ENCODE measurements at places on chromosomes 4 and X. TPM values are rescaled to one million over a fixed set of nuclear protein-coding genes. Genes with fewer than 3 reads are reported as not detected.
A peak's percentile ranks its signal among the peaks of the same experiment; 100 is the strongest.

DNA sequence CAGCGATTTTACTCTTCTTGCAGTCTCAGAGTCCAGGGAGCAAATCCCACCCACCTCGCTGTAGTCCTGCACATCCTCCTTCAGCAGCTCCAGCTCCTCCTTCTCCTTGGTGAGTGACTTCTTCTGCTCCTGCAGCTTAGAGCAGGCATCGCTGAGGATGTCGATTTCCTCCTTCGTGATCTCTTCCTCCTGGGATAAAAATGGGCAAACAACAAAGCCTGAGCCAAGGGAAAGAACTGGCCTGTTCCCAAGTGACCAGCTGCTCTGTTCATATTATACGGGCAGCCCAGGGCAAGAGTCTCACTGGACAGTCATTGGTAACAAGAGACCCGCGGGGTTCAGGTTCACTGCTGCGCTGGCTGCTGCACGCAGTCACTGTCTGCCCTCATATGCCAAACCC is 26.2 kb downstream of the FGFR3 start:
- peaks cover 6% of the 10 kb centered on the region for H3K36me3 ChIP-seq
- H3K27me3 ChIP-seq, result no peaks in the 10 kb centered on the region
- H3K27ac ChIP-seq, result no peak overlapping the region
- no peaks in the 10 kb centered on the region for H3K4me1 ChIP-seq
- DNase-seq, result peak; percentile 55

DNA sequence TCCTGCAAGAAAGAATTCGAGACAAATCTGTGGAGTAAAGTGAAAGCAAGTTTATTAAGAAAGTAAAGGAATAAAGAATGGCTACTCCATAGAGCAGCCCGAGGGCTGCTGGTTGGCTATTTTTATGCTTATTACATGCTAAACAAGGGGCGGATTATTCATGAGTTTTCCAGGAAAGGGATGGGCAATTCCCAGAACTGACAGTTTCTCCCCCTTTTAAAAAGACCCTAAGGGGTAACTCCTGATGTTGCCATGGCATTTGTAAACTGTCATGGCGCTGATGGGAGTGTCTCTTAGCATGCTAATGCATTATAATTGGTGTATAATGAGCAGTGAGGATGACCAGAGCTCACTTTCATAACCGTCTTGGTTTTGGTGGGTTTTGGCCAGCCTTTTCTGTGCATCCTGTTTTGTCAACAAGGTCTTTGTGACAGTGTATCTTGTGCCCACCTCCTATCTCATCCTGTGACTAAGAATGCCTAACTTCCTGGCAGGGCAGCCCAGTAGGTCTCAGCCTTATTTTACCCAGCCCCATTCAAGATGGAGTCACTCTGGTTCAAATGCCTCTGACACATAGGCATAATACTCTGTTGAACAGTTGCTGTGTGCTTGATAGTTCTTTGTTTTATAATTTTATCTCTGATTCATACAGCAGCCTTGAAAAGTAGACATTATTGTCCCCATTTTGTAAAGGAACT is 25.8 kb downstream of the GAB1 start:
- H3K27ac ChIP-seq, result no peak overlapping the region
- no peak overlapping the region for H3K4me3 ChIP-seq
- H3K4me1 ChIP-seq, result peaks cover 26% of the 10 kb centered on the region
- no peaks in the 10 kb centered on the region for H3K27me3 ChIP-seq
- H3K36me3 ChIP-seq, result no peaks in the 10 kb centered on the region
- DNase-seq, result no peak

DNA sequence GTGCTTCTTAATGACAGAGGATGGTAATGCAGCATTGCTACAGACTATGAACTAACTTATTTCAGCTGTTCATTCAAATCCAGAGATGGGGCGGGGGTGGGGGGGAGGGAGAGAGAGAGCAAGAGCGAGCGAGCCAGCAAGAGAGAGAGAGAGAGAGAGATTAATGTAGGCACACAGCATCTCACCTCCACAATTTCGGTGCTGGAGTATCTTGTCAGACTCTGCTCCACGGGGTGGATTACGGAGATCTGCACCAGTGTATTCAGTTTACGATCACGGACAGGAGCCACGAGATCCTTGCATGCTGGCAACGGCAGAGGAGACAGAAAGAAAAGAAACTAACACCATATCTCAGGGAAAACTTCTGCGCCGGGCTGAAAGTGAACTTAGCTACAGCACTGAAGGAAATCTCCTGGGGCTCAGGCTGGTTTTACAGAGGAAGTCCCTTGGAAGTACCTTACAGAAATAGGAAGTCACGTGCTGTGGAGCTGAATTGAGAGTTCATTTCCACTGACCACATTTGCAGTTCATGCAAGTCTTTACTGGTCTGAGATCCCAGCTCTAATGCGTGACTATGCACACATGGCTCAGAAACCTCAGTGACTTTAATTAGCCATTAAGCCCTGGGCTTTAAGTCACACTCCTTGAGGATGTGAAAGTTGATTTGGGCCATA is 440.9 kb downstream of the INPP4B start:
- H3K4me3 ChIP-seq, result peak overlapping the region; percentile 29
- peak; percentile 75 for DNase-seq

DNA sequence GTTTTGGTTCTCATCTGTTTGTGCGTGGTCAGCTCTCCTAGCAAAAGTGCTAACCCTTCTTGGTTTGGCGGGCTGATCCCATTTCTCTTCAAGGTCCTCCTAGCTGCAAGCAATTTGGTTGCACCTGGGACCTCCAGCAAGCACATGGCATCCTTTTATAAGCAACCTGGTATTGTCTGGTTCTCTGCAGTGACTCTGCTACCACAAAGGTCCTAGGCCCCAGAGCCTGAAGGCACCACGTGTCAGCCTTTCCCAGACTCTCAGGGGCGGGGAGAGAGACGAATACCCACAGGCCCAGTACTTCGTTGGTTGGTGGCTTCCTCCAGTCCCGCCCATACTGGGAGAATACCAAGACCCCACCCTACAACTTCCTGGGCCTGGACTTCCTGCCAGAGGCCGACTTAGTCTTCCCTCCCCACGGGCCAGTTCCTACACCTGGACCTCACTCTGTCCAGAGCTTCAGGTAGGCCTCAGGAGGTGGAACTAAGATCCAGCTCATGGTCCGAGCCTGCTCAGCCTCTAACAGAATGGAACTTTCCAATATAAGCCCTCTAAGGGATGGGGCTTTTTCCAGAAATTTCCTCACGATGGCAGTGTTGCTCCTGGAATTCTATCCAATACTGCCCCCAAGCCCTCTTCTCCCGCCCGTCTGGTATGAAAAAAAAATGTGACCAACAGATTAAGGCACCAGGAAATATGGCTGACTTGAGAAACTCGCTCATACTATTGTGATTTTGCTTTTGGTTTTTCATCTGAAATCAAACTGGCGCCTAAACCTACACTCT is 192.5 kb upstream of the STK26 start:
- H3K36me3 ChIP-seq, result no peaks in the 10 kb centered on the region
- H3K27me3 ChIP-seq, result no peaks in the 10 kb centered on the region
- no peak overlapping the region for H3K4me3 ChIP-seq
- H3K4me1 ChIP-seq, result peaks cover 10% of the 10 kb centered on the region
- DNase-seq, result peak; percentile 82
- peak overlapping the region; percentile 83 for H3K27ac ChIP-seq

DNA sequence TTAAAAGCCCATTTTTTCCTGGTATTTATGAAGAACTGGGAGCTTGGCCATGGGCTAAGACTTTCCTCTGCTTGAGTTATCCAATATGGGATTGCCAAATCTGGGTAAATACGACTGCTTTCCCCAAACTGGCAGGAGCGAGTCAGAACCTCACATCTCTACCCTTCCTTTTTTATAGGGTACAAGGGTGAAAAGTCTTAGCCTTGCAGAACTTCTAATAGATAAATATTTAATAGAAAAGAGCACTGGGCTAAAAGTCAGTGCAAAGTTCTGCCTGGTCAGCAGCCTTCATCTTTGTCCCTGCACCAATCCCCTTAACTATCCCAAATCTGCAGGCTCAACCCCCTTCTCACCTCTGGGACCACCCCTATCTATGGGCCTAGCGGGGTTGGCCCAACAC is 61.6 kb upstream of the ACSL1 start:
- H3K27ac ChIP-seq, result no peak overlapping the region
- H3K4me3 ChIP-seq, result no peak overlapping the region
- DNase-seq, result no peak
- H3K4me1 ChIP-seq, result no peaks in the 10 kb centered on the region
- no peaks in the 10 kb centered on the region for H3K27me3 ChIP-seq
- no peaks in the 10 kb centered on the region for H3K36me3 ChIP-seq

DNA sequence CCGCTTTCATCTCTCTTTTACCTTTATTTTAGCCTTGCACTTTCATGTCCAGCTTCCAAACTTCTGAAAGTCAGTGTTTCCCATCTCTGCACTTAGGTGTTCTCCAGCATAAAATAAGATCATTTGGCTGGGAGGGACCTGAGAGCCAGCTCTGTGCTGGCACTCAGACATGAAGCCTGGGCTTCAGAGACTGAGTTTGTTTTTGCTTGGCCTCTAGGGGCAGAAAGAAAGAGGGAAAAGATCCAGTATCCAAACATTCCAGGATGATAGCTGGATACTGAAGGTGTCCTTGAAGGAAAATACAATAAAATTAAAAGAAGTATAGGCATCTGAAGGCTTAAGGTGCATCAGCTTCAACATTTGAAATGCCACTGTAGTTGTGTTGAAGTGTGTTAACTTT is 202.4 kb upstream of the ZIC3 start:
- H3K4me1 ChIP-seq, result no peaks in the 10 kb centered on the region
- no peaks in the 10 kb centered on the region for H3K36me3 ChIP-seq
- no peak overlapping the region for H3K27ac ChIP-seq

- no peaks in the 10 kb centered on the region for H3K36me3 ChIP-seq
- H3K4me1 ChIP-seq, result no peaks in the 10 kb centered on the region
- H3K4me3 ChIP-seq, result peak within 1 kb of the TSS; percentile 54
These were observed at the start of gene GPRASP1 for GRCh38 chrX:102651242-102652011. Gene GPRASP1 (plus strand): TSS chrX:102651483. CDS start chrX:102653914, 2,431 bp downstream.

GRCh38 chr4:3641501-3641900 is 109.3 kb upstream of the LRPAP1 start:
- no peaks in the 10 kb centered on the region for H3K36me3 ChIP-seq
- H3K4me1 ChIP-seq, result no peaks in the 10 kb centered on the region

DNA sequence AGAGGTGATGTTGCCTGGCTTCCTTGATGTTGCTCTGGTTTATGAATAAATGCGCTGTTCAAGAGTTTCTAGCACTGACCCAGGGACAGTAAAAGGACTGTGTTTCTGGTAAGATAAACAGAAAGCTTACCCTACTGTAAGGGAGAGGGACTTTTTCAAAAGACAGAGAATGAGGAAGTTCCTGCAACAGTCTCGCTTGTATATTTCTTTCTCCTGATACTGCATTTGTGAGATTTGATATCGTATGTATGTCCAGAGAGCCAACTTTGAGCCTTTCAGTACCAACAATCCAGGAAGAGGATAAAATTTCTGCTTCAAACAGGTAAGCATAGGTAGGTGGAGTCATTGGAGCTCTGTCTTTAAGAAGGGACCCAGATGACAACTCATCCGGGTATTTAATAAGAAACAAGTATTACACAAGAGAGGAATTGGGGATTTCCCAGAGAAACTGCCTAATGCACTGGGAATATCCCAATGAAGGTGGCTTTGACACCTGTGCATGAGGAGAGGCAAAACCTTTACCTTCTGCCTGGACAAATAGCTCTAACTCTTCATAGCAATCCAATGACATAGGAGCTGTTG is 773 bp downstream of the DAPP1 start:
- no peaks in the 10 kb centered on the region for H3K4me1 ChIP-seq
- no peak overlapping the region for H3K4me3 ChIP-seq
- no peaks in the 10 kb centered on the region for H3K27me3 ChIP-seq
- H3K27ac ChIP-seq, result no peak overlapping the region

DNA sequence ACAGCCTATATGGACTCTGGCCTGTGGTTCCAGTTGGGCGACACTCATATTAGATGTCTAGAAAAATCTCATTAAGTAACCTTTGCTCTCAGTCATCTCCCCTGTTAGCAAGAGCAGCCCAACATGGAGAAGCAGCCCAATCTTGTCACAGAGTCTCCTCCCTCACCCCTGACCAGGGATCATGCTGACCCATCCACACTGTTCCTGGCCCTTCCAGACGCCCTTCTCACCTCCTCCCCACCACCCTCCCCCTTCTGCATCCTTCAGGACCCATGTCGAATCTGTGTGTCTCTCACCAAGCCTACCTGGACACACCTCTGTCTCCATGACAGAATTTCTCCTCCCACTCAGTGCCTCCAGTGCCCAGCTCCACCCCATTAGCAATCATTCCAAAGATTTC is 190.1 kb downstream of the STIM2 start:
- no peaks in the 10 kb centered on the region for H3K4me1 ChIP-seq
- H3K27me3 ChIP-seq, result peaks cover 3% of the 10 kb centered on the region
- H3K36me3 ChIP-seq, result no peaks in the 10 kb centered on the region
- H3K4me3 ChIP-seq, result no peak overlapping the region
- H3K27ac ChIP-seq, result no peak overlapping the region

DNA sequence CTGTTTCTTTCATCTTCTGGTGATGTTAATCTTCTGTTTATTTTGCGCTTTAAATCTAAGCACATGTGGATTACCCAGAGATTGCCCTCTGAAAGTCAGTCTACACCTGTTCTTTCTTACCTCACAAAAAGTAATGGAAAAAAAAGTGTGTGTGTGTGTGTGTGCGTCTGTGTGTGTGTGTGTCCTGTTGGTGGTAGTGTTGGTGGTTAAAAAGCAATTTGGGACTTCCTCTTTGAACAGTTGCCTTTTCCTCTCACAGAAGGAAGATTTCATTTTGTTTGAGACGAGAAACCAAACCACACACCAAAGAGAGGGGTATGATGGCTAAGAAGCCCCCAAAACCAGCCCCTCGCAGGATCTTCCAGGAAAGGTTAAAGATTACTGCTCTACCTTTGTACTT is at the start of gene STAP1:
Gene STAP1 (plus strand): TSS at position 235 of the 400 bp plus-strand sequence. CDS start 83 bp downstream, at position 318.
- no peak within 1 kb of the TSS for H3K4me3 ChIP-seq
- no peak within 1 kb of the TSS for H3K27ac ChIP-seq
- H3K4me1 ChIP-seq, result peaks cover 9% of the 10 kb centered on the region
- no peak for DNase-seq

GRCh38 chrX:72020788-72021187 is 110.1 kb downstream of the NHSL2 start:
- H3K4me3 ChIP-seq, result no peak overlapping the region
- H3K4me1 ChIP-seq, result peaks cover 8% of the 10 kb centered on the region
- no peaks in the 10 kb centered on the region for H3K27me3 ChIP-seq
- DNase-seq, result no peak

DNA sequence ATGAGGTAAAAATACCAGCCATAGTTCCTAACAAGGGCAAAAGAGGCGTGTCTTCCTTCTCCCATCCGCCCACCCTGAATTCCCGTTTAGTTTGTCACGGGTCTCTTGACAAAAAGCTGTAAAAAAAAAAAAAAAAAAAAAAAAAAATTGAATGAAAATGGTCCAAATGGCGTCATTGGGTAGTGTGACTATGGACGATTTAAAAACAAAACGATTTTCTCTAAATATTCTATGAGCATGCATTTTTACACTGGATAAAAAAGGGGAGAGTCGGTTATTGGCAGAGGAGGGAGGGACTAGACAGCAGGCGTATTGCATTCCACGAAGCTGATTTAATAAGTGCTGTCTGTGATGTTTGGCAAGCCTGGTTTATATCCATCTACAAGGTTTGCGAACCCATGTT is at the start of gene FAM133A:
Gene FAM133A (plus strand): TSS at position 338 of the 403 bp plus-strand sequence. CDS start 35,214 bp downstream, outside the sequence.
- H3K4me3 ChIP-seq, result peak within 1 kb of the TSS; percentile 18
- no peaks in the 10 kb centered on the region for H3K27me3 ChIP-seq
- no peak within 1 kb of the TSS for H3K27ac ChIP-seq

- H3K4me1 ChIP-seq, result no peaks in the 10 kb centered on the region
- no peaks in the 10 kb centered on the region for H3K36me3 ChIP-seq
- H3K4me3 ChIP-seq, result no peak overlapping the region
- H3K27ac ChIP-seq, result no peak overlapping the region
- no peak for DNase-seq
- H3K27me3 ChIP-seq, result peaks cover 2% of the 10 kb centered on the region
These were observed 239.3 kb downstream of the C4orf33 start for GRCh38 chr4:129335276-129335675.

Gene CEP44
- total RNA-seq, result 8.2 TPM

Gene BRS3
- not detected for total RNA-seq

Gene CT47C1
- total RNA-seq, result not detected

Gene TLR1
- total RNA-seq, result 2.7 TPM

Measured in endothelial cell of umbilical vein (primary cell).